Ecto neural progenitor cell (in vitro differentiated cells): ENCODE measurements at places on chromosomes 4 and X.
A peak's percentile ranks its signal among the peaks of the same experiment; 100 is the strongest.

GRCh38 chrX:48468693-48469691 lies 1.1 kb downstream of the SLC38A5 start:
- no peak for DNase-seq

- no peak for DNase-seq
Observed at GRCh38 chr4:56512166-56512565, 6.6 kb downstream of the ARL9 start.

DNA sequence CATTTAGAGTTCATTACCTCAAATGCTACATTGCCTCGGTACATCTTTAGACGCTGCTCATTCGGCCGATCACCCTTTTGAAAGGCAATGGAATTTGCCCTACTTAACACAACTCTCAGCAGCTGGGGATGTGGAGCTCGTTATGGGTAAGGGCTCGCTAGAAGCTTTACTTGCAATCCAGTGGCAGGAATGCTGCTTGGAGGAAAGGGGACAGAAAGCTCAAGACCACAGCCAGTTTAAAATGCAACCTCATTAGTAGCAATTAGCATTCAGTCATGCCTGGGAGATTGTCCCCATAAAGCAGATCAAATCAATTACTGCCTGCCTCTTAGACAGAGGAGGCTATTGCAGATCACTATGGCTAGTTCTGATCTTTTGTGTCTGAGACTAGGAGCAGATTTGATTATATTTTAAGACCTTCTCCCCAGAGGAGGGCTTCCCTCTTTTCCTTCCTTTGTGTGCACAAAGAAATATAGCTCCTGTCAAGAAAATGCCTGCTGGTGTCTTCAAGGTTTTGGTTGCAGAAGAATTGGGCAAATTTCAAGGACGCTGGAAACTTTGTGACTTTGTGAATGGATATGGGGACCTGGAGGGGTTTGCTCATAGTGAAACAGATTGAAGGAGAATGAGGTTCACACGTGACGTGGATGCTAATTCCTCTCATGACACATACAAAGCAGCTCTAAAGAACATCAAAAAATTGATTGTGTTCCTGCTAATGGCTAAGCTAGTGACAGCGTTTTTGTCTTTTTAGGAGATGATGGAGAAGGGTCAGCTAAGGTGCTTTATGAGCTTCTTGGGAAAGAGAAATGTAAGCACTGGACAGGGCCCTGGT lies 237.5 kb upstream of the GLRA2 start:
- DNase-seq, result no peak

- no peak for DNase-seq
Observed at GRCh38 chr4:113760094-113760794, 1.3 kb downstream of the CAMK2D start.

DNA sequence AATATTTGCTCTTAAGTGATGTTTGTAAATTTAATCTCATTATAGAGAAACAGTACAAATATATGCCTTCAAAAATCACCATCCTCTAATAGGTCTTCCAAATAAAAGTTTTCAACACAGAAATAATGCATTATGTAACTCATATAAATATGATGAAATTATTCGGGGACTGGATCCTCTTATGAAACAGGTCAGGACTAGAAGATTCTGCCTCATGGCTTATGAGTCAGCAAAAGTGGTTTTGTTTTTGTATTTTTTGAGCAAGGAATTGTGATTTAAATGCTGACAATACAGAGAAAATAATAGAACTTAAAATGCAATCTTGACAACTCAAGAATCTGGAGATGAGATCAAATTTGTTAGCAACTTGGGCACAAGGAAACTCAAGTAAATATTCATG lies 179.7 kb upstream of the NDP start:
- DNase-seq, result no peak

GRCh38 chrX:133546441-133546840 lies 131.2 kb upstream of the GPC4 start:
- DNase-seq, result no peak

GRCh38 chrX:134478374-134478773 lies 18.4 kb downstream of the HPRT1 start:
- no peak for DNase-seq

- no peak for DNase-seq
Observed at GRCh38 chrX:11346121-11346682, 53.0 kb downstream of the AMELX start.

GRCh38 chr4:111999801-112000200 lies 145.5 kb upstream of the FAM241A start:
- no peak for DNase-seq

GRCh38 chrX:123274796-123275195 lies 90.7 kb downstream of the GRIA3 start:
- no peak for DNase-seq

- no peak for DNase-seq
Observed at GRCh38 chrX:16005917-16006316, 117.4 kb upstream of the GRPR start.

- no peak for DNase-seq
Observed at GRCh38 chr4:142596595-142596994, 249.5 kb downstream of the INPP4B start.

DNA sequence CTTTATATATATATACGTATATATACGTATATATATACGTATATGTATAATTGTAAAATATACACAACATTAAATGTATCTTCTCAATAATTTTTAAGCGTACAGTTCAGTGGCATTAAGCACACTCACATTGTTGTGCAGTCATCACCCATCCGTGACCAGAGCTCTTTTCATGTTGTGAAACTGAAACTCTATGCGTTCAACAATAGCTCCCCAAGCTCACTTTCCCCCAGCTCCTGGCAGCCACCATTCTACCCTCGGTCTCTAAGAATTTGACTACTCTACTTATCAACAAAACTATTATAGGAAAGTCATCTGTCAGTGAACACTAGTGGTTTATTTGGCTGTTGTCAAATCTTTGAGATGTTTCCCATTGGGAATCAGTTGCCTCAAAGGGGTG lies 621.8 kb upstream of the GALNT7 start:
- DNase-seq, result no peak

DNA sequence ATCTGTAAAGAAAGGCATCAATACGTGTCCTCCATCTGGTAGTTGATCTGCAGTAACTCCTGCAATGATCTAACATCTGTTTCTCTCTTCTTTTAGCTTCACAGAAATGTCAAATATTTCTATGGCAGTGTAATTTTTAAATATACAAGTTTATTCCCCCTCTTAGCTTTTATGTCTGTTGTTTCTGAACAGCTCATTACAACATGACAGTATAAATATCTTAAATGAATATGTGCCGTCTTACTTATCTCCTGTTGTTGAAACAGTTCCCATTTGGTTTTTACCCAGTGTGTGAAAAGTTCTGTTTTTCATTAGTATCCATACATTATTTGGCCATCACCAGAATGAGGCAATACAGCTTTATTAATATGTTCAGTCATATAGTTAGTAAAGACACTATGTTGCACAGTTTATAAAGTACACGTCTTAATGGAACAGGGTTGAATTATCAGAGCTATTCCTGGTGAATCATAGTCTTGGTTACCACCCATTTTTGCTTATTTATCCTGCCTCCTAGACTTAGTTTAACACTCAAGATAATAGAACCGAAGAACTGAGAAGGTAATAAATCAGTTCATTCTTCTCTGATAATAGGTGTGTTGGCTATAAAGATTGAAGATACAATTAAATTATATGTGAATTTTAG lies 321.6 kb downstream of the TENM3 start:
- no peak for DNase-seq

DNA sequence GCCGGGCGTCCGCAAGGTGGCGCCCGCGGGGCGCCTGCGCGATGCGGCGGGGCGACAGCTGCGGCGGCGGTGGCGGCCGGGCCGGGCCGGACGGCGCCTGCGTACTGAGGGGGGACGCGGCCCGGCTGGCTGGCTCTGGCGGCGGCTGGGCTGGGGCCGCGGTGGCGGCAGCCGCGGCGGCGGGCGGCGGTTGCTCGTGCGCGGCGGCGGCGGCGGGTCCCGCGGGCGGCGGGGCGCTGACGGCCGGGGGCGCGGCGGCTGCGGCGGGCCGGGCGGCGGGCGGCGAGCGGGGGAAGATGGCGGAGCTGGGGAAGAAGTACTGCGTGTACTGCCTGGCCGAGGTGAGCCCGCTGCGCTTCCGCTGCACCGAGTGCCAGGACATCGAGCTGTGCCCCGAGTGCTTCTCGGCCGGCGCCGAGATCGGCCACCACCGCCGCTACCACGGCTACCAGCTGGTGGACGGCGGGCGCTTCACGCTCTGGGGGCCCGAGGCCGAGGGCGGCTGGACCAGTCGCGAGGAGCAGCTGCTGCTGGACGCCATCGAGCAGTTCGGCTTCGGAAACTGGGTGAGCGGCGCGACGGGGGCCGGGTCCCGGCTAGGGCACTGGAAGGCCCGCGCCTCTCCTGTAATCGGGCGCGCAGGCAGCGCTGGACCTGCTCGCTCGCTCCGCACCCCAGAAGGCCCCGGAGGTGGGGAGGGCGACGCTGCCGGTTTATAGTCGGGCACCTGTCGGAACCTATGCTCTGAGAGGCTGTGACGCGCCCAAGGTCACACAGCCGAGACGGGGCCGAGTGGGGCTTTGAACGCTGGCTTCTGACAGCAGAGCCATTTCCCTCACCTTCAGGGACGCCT lies at the start of gene TADA2B:
TADA2B (plus strand) TSS at position 89 of the 853 bp plus-strand sequence; CDS start at position 297, 208 bp downstream.
- peak; percentile 76 for DNase-seq

- DNase-seq, result no peak
Observed at GRCh38 chrX:136209016-136209738, 42.0 kb downstream of the MAP7D3 start.

DNA sequence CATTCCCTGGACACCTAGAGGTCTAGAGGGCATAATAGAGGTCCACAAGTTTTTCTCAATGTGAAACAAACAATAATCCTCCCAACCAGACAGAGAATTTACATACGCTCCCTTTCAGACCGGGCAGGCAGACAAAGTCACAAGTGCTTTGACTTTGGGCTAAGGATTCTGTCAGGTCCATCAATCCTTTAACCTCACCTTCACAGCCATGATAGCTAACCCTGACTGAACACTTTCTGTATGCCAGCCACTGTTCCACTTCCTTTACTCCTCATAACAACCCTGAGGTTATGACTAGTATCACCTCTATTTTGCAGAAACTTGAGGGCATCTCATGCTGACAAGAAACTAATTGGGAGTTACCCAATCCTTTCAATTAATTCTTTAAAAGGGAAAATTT lies 118.8 kb upstream of the AFF2 start:
- DNase-seq, result no peak

- DNase-seq, result no peak
Observed at GRCh38 chr4:76723373-76723772, 174.6 kb downstream of the SOWAHB start.

DNA sequence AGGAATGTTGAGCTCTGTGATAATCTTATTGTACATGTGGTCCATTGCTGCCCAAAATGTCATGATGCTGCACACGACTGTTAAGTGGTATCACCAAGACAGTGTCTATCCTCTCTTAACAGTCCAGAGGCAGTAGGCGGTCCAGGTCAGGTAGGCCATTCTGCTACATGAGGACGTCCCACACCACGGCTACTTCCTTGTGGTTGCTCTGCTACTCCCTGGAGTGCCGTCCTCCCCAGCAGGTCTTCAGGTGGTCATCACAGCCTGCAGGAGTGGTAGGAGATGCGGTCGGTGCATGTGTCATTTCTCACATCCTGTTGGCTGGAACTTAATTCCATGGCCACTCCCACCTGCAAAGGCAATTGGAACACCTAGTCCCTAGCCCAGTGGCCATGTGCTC lies 11.5 kb upstream of the STK32B start:
- DNase-seq, result no peak

GRCh38 chr4:185792384-185793115 lies 19.4 kb downstream of the SORBS2 start:
- no peak for DNase-seq

DNA sequence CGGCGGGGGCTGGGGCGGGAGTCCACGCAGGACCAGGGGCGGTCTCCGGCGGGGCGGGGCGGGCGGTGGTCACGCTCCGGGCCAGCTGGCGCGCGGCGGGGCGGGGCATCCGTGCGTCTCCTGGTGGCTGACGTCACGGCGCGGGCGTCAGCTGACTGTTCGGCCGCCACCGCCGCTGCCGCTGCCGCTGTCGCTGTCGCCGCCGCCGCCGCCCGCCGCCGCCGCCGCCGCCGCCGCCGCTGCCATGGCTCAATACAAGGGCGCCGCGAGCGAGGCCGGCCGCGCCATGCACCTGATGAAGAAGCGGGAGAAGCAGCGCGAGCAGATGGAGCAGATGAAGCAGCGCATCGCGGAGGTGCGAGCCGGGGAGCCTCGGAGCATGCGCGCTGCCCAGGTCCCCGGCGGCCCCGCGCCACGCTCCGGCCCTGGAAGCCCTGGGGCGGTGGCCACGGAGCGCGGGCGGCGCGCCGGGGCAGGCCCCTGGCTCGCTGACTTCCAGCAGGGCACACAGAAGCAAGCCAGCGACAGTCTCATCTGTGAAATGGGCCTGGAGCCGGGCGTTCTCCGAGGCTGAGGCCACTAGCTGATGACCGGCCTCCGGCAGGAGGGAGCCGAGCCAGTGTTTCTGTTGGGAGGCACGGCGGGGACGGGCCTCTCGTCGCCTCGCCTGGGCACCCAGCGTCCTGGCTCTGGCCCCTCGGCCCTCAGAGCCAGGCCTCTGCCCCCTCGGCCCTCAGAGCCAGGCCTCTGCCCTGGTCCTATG lies at the start of gene FAM50A:
FAM50A (plus strand) TSS at position 150 of the 763 bp plus-strand sequence; CDS start at position 245, 95 bp downstream.
- peak; percentile 78 for DNase-seq

GRCh38 chr4:177250056-177250696 lies 59.5 kb upstream of the NEIL3 start:
- DNase-seq, result peak; percentile 89

GRCh38 chr4:85784348-85784747 lies 309.4 kb downstream of the ARHGAP24 start:
- no peak for DNase-seq

DNA sequence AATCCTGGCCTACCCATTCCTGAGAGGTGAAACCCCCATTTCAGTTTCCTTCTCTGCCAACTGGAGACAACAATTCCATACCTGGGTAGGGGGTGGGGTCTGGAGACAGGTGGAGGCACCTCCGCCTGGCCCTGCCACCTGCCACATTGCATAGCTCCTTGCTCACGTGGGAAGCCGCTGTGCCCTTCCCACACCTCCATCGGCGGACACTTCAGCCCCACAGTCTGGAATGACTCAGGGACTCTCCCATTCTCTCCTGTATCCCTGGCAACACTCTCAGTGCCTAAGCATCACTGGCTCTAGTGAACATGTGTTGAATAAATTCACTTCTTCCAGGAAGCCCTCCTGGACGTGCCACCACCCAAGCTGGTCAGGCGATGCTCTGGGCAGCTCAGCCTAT lies 21.7 kb downstream of the PPP2R2C start:
- DNase-seq, result no peak

DNA sequence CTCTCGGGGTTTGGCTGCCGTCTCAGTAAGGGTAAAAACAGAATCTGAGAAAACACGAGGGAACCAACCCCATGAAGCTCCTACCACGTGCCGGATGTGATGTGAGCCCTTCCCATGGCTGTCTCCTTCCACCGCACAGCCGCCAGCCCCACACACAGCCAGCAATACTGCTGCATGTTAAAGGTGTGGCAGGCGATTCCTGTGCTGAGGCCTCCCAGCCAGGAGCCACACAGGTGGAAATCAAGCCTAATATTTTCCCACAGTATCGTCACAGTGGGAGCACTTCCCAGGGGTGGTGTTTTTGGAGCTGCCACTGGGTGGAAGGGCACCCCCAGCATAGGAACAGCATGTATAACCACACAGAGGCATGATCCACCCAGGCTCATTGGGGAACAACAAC lies 77.5 kb downstream of the SLC2A9 start:
- DNase-seq, result peak; percentile 16
